ENCODE measurements at places on chromosomes 16 and 17. TPM values are rescaled to one million over a fixed set of nuclear protein-coding genes. Genes with fewer than 3 reads are reported as not detected.

DNA sequence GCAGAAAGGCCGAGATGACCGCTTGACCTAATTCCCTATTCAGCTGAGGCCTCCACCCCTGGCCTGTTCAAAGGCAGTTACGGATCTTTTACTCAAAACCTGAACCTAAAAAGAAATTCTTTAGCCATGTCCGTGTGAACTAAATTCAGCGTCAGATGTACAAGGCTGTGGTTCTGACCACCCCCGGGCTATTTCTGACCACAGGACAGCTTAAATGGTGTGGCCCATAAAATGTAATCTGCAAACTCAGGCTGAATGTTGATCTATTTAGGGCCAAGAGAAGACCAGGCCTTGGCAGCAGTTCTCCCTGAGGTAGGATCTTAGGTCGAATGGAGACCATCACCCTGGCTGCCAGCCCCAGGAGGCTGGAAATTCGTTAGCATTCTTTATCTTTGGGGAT is 485.5 kb downstream of the WWOX start:
- no peak overlapping the region for H3K4me3 ChIP-seq
- H3K27me3 ChIP-seq = no peaks in the 10 kb centered on the region
- no peaks in the 10 kb centered on the region for H3K4me1 ChIP-seq
- H3K27ac ChIP-seq = no peak overlapping the region
- DNase-seq = no peak

The GUCY2D gene
- total RNA-seq = not detected

The ACBD4 gene
- total RNA-seq = 24.9 TPM

The NOXO1 gene
- 4.2 TPM for total RNA-seq

The IRF8 gene
- total RNA-seq = 70.7 TPM

The SULT1A2 gene
- 36.5 TPM for total RNA-seq

All from transverse colon (tissue), 4 donors.